Activated CD4-positive, alpha-beta memory T cell treated with anti-CD3 and anti-CD28 coated beads for 36 hours (primary cell): ENCODE measurements at places on chromosomes 4 and X. TPM values are rescaled to one million over a fixed set of nuclear protein-coding genes. Genes with fewer than 3 reads are reported as not detected.

DNA sequence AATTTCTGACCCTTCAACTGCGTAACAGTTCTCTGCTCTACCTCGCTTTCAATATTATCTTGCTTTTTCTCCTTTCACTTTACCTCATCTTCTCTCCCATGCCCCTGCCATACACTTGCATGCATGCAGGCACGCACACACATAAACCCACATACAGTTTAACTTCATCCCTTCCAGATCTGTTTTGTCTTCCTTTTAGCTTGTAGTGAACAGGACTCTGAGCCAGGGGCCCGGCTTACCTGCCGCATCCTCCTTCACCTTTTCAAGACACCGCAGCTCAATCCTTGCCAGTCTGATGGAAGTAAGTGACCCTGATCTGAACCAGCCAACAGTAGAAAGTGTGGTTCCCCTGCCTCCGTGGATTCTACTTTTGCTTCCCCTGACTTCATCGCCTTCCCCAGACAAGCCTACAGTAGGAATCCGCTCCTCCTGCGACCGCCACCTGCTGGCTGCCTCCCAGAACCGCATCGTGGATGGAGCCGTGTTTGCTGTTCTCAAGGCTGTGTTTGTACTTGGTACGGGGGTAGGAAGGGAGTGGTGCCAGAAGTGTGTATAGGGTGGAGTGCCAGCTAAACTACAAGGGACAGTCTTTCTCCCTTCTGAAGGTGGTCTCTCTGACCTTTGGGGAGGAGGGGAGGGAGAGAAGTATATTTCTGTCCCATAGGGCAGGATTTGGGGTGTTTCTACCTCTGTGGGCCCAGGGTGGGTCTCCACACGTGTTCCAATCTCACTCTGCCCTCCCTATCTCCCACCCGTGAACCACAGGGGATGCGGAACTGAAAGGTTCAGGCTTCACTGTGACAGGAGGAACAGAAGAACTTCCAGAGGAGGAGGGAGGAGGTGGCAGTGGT, 10.7 kb downstream of the MED12 start:
- H3K27ac ChIP-seq: peak overlapping the region; percentile 83
- peak; percentile 81 for DNase-seq
- H3K27me3 ChIP-seq: no peaks in the 10 kb centered on the region
- peaks cover 12% of the 10 kb centered on the region for H3K4me1 ChIP-seq

- DNase-seq: no peak
- H3K27me3 ChIP-seq: no peaks in the 10 kb centered on the region
- H3K4me3 ChIP-seq: no peak overlapping the region
- H3K36me3 ChIP-seq: peaks cover 2% of the 10 kb centered on the region
Observed at GRCh38 chrX:111180750-111181240, 84.8 kb downstream of the PAK3 start.

- H3K4me1 ChIP-seq: no peaks in the 10 kb centered on the region
- H3K36me3 ChIP-seq: no peaks in the 10 kb centered on the region
- H3K4me3 ChIP-seq: no peak overlapping the region
- H3K27me3 ChIP-seq: no peaks in the 10 kb centered on the region
Observed at GRCh38 chrX:131199091-131199490, 90.0 kb downstream of the IGSF1 start.

DNA sequence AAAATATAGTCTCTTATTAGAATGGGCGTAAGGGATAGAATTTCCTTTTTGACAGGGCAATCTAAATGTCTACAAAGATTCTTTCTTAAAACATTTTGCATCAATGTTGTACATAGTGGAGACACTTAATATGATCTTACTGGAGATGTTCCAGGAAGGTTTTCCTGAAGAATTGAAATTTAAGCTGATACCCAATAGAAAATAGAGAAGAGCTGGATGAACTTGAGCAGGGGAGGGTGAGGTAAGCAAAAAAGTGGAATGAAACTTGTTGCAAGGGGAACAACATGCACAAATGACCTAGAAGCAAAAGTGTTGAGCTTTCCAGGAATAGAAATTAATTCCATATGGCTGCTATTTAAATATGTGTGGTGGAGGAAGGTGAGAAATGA, 19.7 kb downstream of the SLAIN2 start:
- DNase-seq: no peak
- no peak overlapping the region for H3K27ac ChIP-seq
- H3K27me3 ChIP-seq: no peaks in the 10 kb centered on the region
- H3K4me3 ChIP-seq: no peak overlapping the region

DNA sequence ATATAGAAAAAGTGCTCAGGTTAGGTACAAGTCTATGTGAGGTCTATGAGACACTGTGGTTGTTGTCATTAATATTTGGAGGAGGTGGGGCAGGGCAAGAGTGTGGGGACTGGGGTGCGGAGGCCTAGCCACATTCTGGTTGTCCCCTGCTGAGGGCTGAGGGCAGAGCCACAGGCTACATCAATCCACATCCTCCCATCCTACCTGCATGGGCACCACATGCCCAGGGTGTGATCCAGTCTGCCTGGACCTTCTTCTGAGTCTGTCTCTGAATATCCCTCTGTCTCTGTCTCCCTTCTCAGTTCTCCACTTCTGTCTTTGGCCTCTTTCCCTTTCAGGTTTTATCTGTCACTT, 1.2 kb upstream of the GATA1 start:
- no peaks in the 10 kb centered on the region for H3K36me3 ChIP-seq
- no peaks in the 10 kb centered on the region for H3K27me3 ChIP-seq
- no peak overlapping the region for H3K4me3 ChIP-seq

GRCh38 chr4:93317561-93317960, 511.0 kb upstream of the ATOH1 start:
- H3K36me3 ChIP-seq: no peaks in the 10 kb centered on the region
- no peaks in the 10 kb centered on the region for H3K27me3 ChIP-seq
- DNase-seq: no peak
- H3K4me3 ChIP-seq: no peak overlapping the region

DNA sequence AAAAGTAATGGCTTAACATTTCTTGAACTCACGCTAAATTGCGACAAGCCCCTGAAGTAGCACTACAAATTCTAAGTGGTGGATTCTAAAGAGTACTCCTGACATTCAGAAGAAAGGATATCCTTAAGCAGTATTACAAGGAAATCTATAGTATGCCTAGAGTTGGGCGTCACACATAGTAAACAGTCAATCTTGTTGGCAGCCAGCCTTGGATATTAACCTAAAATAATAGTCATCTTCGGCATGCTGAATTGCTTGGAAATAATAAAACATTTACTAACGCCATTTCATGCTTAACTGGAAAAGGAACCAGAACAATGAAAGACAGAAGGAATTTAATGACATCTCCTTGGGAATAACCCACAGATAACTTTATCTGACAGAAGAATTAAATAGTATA, 18.6 kb downstream of the ATP8A1 start:
- DNase-seq: no peak
- H3K4me1 ChIP-seq: peaks cover 65% of the 10 kb centered on the region
- no peaks in the 10 kb centered on the region for H3K27me3 ChIP-seq
- no peak overlapping the region for H3K27ac ChIP-seq
- H3K4me3 ChIP-seq: no peak overlapping the region

DNA sequence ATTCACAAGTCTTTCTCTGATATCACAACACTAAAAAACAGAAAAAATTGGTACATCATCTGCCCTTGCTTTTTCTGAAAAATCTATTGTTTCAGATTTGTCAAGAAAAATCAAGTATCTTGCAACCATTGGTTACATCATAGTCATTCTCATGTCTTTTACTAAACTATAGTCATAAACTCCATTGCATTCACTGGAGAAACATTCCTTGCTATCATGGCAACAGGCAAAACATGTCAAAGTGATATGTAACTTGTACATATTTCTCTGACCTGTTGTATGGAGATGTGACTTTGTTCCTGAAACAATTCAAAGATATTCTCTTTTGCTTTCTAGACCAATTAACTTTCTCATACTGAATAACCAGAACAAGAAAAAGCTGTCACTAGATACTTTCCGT, 121.9 kb upstream of the ANK2 start:
- no peak for DNase-seq
- no peaks in the 10 kb centered on the region for H3K4me1 ChIP-seq
- peaks cover 9% of the 10 kb centered on the region for H3K27me3 ChIP-seq
- H3K27ac ChIP-seq: no peak overlapping the region
- H3K36me3 ChIP-seq: no peaks in the 10 kb centered on the region
- no peak overlapping the region for H3K4me3 ChIP-seq

- peaks cover 2% of the 10 kb centered on the region for H3K27me3 ChIP-seq
- H3K4me3 ChIP-seq: no peak overlapping the region
- no peaks in the 10 kb centered on the region for H3K4me1 ChIP-seq
- peak; percentile 67 for DNase-seq
- no peaks in the 10 kb centered on the region for H3K36me3 ChIP-seq
- H3K27ac ChIP-seq: no peak overlapping the region
Observed at GRCh38 chr4:186587416-186588018, 32.1 kb upstream of the MTNR1A start.

DNA sequence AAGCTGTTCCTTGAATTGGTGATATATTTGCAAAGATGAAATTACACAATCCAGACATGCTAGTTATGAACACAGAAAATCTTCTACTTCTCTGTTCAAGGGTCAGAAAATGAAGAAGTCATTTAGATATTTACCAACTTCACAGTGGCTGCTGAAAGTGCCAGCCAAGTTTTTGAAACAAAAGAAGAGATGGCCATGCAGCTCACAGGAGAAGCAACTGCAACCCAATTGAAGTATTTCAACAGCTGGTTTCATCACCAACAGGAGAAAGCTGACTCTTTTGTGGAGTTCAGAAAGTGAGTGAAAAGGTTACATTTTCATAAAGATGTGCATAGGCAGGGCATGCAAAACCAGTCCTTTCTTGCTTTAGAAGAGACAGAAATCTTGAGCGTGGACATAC, 70.1 kb upstream of the LSM6 start:
- peaks cover 11% of the 10 kb centered on the region for H3K4me1 ChIP-seq
- no peak for DNase-seq
- H3K4me3 ChIP-seq: no peak overlapping the region
- H3K27ac ChIP-seq: peak overlapping the region; percentile 18

DNA sequence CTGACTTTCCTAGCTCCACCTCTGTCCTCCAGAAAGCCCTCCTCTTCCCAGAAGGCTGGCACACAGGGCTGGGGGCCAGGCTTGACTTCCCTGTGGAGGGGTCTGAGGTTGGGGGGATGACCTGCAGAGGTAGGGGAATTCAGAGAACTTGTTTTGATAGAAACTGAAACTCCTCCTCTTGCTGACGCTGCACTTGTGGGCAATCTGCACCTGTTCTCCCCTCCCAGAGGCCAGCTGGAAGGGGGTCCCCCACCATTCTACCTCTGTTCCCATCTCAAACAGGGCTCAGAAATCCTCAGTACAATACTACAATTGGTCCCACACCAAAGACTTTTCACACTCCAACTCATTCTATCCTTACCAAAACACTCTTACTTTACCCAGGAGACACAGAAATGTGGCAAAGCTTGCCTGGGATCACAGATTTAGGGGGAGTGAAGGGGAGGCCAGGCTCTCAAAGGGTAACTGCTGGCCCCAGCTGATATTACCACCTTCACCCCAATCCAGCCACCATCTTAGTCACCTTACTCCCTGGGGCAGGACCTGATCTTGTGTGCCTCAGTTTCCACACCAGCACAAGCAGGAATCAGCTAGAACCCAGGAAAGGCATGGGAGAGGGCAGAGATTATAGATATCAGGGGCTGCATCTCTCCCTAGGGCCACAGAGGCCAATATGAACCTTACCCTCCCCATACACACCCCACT, 18.5 kb downstream of the OTUD5 start:
- H3K27me3 ChIP-seq: no peaks in the 10 kb centered on the region
- H3K27ac ChIP-seq: peak overlapping the region; percentile 97
- H3K36me3 ChIP-seq: peaks cover 43% of the 10 kb centered on the region
- peaks cover 86% of the 10 kb centered on the region for H3K4me1 ChIP-seq
- peak overlapping the region; percentile 57 for H3K4me3 ChIP-seq

GRCh38 chr4:36230534-36230933, 13.8 kb downstream of the ARAP2 start:
- peaks cover 81% of the 10 kb centered on the region for H3K4me1 ChIP-seq
- no peaks in the 10 kb centered on the region for H3K27me3 ChIP-seq
- peaks cover 36% of the 10 kb centered on the region for H3K36me3 ChIP-seq
- no peak overlapping the region for H3K27ac ChIP-seq

GRCh38 chr4:82621251-82621650, 59.5 kb upstream of the TMEM150C start:
- no peak overlapping the region for H3K27ac ChIP-seq
- H3K36me3 ChIP-seq: no peaks in the 10 kb centered on the region
- no peaks in the 10 kb centered on the region for H3K4me1 ChIP-seq
- no peak for DNase-seq

DNA sequence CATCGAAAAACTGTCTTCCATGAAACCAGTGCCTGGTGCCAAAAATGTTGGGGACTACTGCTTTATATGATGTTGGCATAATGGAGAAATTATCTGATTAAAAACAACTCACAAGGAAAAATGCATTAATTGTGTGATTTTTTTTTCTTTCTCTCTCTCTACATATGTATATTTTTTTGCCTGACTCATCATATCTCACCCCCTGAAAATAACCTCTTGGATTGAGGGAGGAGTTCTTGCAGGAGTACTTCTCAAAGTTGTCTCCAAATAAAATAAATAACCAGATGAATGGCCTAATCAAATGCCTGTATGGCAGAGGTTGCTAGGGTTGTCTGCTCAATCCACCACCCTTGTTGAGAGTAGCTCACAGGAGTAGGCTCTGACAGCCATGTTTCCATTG, 19.9 kb upstream of the TNIP3 start:
- DNase-seq: no peak
- no peaks in the 10 kb centered on the region for H3K27me3 ChIP-seq
- H3K36me3 ChIP-seq: peaks cover 10% of the 10 kb centered on the region
- H3K4me3 ChIP-seq: no peak overlapping the region

DNA sequence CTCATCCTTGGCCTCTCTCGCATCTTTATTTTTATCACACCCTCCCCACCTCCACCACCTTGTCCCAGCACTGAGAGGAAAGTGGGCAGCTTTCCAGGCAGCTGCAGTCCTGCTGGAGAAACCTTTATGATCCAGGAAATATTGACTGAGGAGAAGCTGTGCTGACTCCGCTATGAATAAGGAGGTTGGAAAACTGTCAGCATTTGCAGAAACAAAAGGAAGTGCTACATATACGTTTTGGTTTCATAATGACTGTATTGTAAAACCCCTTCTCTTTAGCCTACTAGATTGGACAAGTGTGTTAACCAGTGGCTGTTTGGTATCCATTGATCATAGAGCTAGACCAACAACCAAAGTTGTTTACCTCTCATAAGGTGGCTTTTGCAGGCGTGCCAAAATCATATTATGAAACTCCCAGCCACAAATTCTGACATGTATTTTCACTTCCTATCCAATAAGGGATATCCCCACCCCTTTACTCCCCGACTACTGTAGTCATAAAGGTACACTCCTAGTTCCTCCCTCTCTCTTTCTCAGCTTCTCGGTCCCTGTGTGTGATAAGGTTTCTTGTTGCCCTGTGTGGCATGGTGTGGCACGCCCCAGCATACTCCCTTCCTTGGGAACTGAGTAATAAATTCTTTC, 88.4 kb downstream of the GPR143 start:
- no peaks in the 10 kb centered on the region for H3K27me3 ChIP-seq
- H3K27ac ChIP-seq: peak overlapping the region; percentile 14
- peak; percentile 43 for DNase-seq
- no peak overlapping the region for H3K4me3 ChIP-seq
- H3K4me1 ChIP-seq: peaks cover 20% of the 10 kb centered on the region

Gene TNMD
- not detected for total RNA-seq
